ENCODE measurements at places on chromosomes 12 and 14. TPM values are rescaled to one million over a fixed set of nuclear protein-coding genes. Genes with fewer than 3 reads are reported as not detected.

GRCh38 chr12:19288603-19289244 lies 150.6 kb upstream of the AEBP2 start:
- peak; percentile 43 for DNase-seq

DNA sequence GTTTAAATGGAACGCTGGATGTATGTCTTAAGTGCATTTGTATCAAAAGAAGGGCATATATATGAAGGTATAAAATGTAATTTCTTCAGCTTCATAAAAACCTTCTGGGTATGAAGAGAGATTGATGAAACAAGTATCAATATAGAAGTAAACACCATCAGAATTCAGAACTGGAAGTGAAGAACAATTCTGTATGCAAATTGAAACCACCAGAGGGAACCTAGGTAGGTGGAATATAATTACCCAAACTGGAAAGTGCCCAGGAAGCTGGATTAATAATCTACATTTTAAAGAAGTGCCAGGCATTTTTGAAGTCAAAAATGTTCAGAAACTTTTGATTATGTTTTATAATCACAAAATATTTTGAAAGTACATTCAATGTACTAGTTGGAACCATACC lies 336.2 kb upstream of the GARIN6 start:
- DNase-seq, result no peak

RPS6KA5 gene
- total RNA-seq, result 8.8 TPM

DNA sequence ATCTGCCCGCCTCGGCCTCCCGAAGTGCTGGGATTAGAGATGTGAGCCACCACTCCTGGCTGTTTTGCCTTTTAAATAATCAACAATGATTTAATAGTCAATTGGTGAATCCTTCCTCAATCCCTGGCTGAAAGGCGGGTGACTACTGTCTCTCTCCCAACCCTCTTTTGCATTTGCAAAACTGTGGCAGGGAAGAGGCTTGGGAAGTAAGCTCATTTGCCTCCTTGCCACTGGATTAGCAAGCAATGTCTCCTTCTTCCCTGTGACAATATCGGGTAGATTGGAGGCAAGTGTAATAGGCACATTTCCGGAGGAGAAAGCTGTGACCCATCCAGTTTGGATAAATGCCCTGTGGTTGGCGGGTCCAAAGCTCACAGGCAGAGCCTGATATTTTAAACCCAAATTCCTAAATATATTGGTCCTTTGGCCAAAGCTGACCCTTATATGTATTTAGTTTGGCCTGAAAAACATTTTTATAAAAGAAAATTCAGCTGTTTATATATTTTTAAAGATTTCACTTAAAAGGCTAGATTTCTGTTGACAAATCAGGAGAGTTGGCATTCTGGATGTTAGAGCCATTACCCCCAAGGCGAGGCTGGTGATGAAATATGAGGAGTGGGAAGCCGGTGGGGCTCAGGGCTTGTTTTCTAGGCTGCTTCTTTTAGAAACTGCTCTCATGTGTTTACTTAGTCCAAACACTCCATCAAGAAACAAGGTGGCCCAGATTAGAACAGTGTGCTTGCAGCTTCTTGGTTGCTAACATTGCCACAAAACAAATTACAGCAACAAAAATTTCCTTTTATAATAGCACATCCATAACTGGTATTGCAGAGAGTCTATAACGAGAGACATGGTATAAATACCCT lies 646.9 kb upstream of the TMEM132C start:
- DNase-seq, result no peak

- no peak for DNase-seq
Measured at GRCh38 chr12:95548056-95548538, 3.2 kb downstream of the USP44 start.

GRCh38 chr12:43237238-43237879 lies 314.6 kb downstream of the ADAMTS20 start:
- no peak for DNase-seq

DNA sequence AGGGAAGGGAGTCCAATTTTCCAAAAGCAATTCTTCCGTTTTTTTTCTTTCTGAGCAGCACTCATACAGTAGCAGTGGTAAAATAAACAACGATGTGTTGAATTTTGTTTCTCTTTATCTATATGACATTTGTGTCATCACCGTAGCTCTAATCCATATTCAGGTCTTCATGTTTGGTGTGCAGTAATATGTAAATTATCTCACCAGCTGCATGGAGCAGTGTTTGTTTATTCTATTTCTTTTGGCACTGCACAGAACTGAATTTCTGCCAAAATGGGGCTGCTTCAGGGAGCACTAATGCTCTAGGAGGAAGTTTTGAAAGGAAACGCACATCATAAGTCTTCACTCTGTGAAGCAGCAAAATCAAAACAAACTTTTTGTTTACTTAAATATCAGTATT lies 130.0 kb upstream of the NPAS3 start:
- peak; percentile 9 for DNase-seq

GRCh38 chr12:30794591-30795409 lies 40.0 kb upstream of the CAPRIN2 start:
- peak; percentile 99 for DNase-seq

DNA sequence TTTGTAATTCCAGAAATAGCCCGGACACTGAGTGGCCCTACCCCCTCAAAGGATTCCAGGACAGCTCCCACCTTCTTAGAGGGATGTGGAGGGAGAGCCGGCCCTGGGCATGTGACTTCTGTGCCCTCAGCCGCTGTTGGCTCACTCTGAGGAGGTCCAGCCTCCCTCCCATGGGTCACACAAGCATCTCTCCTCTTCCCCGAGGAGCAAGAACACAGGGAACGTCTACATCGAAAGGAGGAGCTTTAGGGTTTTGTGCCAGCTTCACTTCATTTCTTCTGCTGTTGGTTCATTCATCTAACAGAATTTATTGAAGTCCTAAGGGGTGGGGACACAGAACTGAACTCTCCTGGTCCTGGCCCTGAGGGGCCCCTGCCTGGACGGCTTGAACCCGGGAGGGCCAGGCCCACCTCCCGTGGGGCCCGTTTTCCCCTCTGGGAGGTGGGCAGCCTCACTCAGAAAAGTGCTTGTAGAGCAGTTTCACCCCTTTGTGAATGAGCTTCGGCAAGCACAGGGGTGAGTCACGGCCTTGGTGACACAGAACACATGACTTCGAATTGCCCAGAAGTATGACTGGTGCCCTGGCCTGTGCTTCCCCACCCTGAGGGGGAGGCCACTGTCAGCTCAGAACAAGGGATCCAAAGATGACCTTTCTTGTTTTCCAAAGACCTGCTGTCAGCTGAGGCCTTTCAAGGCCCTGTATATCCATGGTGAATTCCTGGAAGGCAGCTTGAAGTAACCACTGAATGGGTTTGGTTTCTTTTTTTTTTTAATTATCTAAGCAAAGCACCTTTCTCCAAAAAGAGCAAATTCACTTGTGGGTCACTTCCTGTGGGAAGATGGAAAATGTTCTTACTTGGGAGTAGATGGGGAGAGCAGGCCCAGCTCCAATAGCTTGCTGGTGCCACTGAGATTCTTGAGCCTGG lies 39.2 kb downstream of the NFKBIA start:
- peak; percentile 82 for DNase-seq

NTF3 gene
- total RNA-seq, result 1.3 TPM

- peak; percentile 57 for DNase-seq
Measured at GRCh38 chr12:71011261-71011660, 90.7 kb upstream of the PTPRR start.

DNA sequence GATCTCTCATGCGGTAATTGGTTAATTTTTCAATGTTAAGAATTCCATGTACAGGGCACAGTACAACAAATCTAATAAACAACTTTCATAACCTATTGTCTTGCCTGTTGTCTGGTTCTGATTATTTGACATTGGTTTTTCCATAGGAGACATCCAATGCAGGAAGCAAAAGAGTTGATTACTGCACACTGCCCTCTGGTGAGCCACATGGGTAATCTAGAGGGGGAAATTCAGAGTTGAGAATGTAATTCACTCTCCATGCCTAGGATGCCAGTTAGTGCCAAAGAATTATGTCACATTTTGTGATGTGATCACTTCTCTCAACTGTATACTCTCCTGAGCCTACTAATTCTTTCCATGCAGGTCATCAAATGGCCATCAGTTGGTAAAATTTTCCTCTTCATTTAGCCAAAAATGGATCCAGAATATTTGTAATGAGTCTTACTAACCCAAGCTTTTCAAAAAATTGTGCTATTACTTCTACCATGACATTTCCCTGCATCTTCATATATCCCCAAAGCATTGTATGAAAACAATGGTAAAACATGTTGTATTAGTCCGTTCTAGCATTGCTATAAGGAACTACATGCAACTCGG lies 17.7 kb upstream of the CCDC91 start:
- peak; percentile 65 for DNase-seq

GRCh38 chr12:100248886-100249285 lies 18.0 kb downstream of the DEPDC4 start:
- no peak for DNase-seq

- peak; percentile 21 for DNase-seq
Measured at GRCh38 chr12:26845057-26845666, 12.2 kb upstream of the ITPR2 start.

Measured in A172 (cell line).